NCI-H524 (cell line): ENCODE measurements at places on chromosomes 4 and X.

DNA sequence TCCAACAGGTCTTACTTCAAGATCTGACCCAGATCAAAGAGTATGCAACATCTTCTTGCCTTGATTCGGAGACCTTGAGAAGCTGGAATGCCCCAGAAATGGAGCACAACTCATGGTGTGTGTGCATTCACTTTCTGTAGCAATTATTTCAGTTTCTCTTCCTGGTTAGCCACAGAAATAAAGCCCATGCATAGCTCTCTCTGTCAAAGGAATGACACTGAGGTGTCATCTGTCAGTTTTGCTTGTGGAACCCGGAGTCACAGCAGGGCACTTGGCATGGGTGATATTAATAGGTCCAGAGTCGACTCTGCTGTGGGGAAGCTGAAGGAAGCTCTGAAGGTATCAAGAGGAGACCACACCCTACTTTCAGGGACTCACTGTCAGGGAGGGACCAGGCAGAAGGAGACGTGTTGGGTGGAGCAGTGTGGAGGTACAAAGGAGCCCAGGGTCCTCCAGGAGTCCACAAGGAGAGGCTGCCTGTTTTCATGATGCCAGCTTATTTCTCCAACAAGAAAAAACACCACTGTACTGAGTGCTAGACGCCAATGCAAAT lies 10.7 kb downstream of the CLNK start:
- DNase-seq: no peak

DNA sequence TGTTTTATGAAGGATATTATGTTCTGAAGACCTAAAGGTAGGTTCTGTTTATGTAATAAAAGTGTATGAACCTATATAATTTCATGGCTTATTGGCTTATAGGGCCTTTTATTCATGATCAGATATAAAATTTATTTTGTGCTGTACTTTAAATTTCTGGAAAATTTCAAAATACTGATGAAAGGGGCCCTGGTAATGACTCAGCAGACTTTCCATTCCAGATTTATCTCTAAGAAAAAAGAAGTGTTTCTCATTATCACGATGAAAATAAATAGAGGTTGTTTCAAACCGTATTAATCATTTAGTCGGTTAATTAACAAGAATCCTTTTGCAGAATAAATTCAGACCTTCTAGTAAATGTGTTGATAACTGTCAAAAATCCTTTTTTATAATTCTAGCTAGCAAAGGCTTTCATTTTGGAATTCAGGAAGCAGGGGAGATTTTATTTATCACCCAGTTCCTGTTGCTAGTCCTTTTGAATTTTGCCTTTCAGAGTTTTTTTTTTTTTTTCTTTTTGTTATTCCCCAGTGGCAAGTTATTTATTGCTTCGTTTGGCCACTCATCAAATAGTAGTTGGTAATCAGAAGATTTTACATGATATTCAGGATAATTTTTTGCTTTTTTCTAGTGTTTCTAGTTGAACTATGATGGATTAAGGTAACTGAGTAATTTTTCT lies 5.4 kb upstream of the TAPT1 start:
- DNase-seq: no peak

DNA sequence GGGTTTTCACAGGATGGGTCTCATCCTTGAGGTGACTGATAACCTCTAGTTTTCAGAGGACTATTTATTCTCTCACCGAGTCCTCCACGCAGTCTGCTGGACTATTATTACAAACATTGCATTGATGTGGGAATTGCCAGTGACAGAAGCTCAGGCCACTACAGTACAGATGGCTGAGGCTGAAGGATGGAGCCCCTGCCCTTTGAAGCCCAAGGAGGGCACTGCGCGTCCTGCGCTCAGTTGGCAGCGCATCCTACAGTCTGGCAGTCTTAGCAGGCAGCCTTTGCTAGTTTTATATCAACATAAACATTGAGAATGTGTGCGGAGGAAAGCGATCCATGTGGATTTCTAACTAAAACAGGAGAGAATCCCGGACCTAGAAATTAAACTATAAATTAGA lies 1.5 kb upstream of the RELL1 start:
- DNase-seq: no peak

DNA sequence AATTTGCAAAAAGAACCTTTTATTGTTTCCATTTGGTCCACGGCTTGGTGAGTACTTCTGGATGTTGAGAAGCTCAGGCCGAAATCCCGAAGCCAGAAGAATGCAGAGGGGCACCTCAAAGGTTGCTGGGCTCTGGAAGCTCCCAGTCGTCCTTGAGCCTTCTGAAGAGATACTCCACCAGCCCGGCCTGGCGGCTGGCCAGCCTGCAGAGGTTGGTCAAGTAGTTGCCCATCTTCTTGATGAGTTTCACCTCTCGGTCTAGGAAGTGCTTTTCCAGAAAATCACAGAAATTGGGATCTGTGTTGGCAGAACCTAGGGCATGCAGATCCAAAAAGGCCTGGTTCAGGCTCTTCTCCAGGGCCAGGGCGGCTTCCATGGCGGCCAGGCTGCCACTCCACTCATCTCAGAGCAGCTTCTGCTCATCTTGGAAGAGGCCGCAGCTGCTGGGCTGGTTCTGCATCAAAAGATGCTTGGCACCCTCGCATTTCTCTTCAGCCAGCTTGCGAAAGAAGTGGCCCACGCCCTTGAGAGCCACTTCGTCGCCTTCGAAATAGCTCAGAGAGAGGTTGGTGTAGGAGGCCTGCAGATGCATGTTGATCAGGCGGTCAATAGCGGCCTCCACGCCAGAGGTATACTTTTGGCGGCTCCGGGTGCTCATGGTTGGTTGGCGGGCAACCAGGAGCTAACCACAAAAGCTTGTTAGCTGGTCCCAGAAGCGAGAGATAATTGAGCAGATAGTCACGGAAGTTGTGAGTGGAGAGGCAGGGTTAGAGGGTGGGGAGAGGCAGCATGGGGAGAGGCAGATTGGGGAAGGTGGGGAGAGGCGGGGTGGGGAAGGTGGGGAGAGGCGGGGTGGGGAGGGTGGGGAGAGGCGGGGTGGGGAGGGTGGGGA lies 76.5 kb upstream of the TSPAN7 start:
- no peak for DNase-seq

DNA sequence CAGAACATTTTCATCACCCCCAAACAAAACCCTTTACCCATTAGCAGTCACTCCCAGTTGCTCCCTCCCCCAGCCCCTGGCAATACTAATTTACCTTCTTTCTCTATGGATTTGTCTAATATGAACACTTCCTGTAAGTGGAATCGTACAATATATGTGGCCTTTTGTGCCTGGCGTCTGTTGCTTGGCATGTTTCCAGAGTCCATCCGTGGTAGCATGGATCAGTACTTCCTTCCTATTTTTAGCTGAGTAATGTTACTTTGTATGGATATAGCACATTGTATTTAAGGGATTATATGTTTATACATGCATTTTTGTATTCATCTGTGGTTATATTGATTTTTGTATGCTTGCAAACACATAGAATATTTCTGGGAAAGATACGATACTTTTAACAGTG lies 48.2 kb downstream of the PPEF1 start:
- DNase-seq: no peak

DNA sequence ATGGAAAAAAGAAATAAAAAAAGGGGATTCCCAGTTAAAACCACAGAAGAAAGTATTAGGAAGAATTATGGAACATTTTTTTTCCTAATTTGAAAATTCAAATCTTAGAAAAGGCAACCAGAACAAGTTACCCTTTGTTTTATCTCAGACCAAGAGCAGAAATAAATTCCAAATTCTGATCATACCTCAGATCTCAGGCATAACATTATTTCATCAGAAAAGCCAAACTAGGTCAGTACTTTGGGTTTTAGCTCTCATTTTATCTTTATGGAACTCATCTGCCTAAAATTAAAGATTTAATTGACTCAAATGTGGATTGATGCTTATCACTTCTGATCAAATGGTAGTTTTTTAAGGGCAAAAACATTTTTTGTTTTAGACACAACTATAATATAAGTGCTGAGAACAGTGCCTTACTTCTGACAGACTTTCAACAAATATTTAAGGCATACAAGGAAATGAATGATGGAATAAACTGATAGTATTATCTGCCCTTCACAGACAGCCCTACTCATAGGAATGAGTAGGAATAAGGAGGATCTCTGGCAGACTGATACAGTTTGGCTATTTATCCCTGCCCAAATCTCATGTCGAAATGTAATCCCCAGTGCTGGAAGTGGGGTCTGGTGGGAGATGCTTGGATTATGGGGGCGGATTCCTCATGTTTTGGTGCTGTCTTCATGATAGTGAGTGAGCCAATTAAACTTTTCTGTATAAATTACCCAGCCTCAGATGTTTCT lies 245.3 kb upstream of the PITX2 start:
- DNase-seq: no peak

GRCh38 chr4:31557437-31557836 lies 837.3 kb downstream of the PCDH7 start:
- no peak for DNase-seq

DNA sequence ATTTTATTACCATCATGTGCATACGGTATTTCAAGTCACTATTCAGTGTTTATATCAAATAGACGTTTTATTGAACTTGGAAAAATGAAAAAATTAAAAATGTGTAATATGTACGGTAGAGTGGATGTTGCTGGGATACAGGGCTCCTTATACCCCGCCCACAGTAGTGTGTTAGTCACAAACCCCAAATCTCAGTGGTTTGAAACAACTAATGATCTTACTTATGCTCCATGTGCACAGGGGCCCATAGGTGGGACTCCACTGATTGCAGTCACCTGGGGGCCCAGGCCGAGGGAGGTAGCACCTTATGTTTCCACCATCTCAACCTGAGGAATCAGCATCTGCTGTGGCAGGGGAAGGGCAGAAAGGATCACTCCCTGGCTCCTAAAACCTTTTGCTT lies 18.1 kb downstream of the LSM6 start:
- DNase-seq: no peak

DNA sequence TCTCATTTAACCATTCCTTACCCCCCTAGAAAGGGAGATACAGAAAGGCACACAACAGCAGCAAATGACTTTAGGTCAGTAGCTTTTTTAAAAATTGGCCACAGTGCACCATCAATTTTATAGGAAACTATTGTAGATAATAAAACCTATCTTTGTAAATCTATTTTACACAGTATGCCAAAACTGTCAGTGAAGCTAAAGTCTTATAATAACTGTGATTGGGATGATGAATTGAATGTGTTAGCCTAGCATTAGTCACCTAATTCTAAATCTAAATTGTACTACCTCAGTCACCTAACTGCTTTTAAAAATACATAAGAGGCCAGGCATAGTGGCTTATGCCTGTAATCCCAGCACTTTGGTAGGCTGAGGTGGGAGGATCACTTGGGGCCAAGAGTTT lies 44.2 kb downstream of the SH3RF1 start:
- no peak for DNase-seq
